ENCODE measurements at places on chromosomes 7 and 10.

GRCh38 chr10:124723826-124724225 is 20.4 kb downstream of the FAM53B start:
- DNase-seq: no peak

DNA sequence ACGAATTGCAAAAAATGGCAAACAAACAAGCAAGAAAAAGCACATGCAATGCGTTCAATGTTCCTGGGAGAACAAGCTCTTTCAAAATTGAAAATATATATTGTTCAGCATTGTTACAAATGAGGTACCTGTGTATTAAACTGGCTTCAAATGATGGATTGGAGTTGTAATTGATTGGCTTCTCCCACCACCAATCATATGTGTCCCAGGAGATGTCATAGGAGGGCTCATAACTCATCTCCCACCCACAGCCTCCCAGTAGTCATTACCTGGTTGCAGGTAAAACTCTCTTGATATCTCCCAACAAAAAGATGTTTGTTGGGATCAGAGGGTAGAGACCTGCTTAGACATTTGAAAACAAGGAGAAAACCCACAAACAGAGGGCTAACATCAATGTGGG is 302.9 kb downstream of the BAMBI start:
- DNase-seq: no peak

DNA sequence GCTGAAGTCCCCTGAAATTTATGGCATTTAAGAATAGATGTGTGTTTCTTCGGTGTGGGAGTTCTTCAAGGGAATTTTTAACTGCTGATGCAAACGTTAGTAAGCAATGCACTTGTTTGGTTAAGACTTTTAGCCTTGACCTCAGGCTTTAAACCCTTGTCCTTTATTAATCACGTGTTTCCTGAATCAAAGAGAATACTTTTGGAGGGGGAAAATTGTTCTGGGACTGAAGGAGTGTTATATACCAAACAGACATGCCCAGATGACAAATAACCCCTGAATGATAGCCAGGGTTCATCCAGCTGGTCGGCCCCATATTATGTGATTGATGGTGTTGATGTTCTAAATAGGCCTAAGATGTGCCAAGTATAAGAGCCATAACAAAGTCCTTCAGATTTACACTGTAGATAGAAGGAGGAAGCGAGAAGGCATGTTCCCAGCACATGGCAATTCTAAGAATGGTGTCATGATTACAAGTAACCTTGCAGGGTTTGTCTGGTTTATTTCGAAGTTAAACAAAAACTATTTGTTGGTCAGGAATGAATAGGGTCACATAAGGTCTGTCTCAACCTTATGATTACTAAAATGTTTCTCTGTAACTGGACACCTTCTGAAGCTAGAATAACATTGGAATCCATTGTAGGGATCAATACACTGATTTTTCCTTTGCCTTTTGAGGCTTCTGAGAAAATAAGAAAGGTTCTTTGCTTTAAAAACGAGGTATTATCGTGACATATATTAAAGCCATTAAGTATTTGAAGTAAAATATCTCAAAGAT is 124.2 kb upstream of the SEM1 start:
- DNase-seq: no peak

- no peak for DNase-seq
These were observed 255.0 kb downstream of the ADK start for GRCh38 chr10:74406006-74406405.

GRCh38 chr7:2022021-2022409 is 210.7 kb downstream of the MAD1L1 start:
- no peak for DNase-seq

All from stimulated activated CD8-positive, alpha-beta memory T cell treated with anti-CD3 and anti-CD28 coated beads, Interleukin-7, amount 100 ng/mL, for 48 hours (primary cell).